ELR (cell line): ENCODE measurements at places on chromosomes 6 and 20.

- DNase-seq, result no peak
These were observed 54.9 kb downstream of the AKAP12 start for GRCh38 chr6:151294561-151295101.

DNA sequence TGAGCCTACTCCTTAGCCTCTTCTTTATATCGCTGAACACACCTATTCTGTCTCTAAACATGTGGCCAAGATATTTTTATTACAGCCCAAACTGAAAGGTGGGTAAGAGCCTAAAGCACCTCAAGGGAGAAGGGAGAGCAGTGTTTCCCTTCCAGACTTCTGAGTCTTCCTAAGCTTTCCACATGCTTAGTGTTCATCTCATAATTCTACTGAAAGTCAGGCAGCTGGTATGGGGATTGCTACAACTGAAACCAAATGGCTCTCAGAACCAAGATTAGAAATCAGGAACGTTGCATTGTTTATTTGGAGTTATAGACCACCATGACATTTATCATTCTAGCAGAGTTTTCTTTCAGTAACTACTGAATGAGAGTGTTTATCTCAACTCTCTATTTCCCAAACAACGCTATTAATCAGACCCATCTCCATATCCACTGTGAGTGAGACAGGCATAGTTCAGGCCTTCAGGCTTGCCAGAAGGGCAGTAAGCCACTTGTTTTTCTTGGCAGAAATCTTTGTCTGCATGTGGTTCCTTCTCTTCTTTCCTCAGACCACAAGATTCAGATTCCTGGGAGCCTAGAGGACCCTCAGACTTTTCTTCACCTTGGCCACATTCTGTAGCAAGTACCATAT is 22.8 kb downstream of the VGLL2 start:
- no peak for DNase-seq

GRCh38 chr20:18775633-18776032 is 38.0 kb upstream of the SCP2D1 start:
- no peak for DNase-seq

- no peak for DNase-seq
These were observed 69.9 kb downstream of the SESN1 start for GRCh38 chr6:109024784-109025183.

DNA sequence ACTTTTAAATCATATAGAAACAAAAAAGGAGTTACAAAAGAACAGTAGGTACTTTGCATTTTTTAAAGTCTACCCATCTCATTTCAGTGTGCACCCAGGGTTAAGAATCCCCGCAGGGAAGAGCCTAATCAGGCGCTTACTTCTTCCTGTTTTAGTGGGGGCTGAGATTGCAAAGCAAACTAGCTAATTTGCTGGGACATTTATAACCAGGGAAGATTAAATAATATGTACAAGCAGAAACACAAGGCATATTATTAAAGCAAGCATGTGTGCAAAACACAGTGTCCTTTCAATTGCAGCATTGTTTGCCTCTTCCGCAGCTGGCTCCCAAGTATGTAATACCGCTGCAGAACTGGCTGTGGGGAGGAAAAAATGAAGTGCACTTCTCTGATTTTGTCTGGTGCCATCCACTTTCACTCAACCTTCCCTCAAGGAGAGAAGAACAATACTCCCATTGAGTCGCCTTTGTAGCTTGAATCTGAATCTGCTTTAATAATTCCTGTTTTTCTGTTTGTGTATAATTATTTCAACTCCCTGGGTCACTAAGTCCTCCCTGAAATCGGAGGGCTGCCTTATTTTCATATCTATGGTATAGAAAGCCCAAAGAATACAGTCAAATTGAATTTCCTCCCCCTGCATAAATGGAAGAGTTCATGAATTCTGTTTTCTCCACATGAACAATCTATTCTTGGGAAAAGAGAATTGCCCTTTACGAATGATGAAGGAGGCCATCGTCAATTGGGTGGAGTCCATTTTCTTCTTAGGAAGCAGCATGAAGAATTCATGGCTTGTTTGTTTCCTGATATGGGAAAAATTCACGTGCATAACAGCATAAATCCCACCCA is 23.3 kb upstream of the BCAS1 start:
- no peak for DNase-seq

- no peak for DNase-seq
These were observed 477.3 kb downstream of the UTRN start for GRCh38 chr6:144762469-144762868.

GRCh38 chr6:73636048-73636447 is 17.7 kb downstream of the SLC17A5 start:
- no peak for DNase-seq

- DNase-seq, result no peak
These were observed 497.5 kb downstream of the UTRN start for GRCh38 chr6:144782634-144783033.

DNA sequence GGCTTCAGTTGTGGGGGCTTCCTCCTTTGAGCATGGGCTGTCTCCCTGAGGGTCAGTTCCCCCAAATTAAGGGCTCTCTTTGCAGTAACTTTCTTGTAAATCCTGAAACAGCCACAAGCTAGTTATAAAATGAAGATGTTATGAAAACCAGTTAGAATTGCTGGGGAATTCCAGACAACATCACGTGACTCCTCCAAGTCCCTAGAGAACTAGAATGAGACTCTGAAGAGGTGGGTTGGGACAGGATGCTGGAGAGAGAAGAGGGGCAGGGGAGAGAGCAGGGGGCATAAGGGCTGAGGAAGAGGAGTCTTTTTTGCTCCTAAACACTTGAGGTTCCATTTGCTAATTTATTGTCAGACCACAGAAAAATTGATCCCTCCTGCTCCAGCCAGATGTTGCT is 380.3 kb downstream of the DHX35 start:
- no peak for DNase-seq

GRCh38 chr20:57620274-57620990 is at the start of gene ZBP1:
Gene ZBP1, minus strand, starts transcription at chr20:57620426. Its CDS starts 131 bp downstream, at chr20:57620295.
- DNase-seq, result no peak

GRCh38 chr6:52503851-52504781 is 72.7 kb downstream of the TRAM2 start:
- peak; percentile 96 for DNase-seq

DNA sequence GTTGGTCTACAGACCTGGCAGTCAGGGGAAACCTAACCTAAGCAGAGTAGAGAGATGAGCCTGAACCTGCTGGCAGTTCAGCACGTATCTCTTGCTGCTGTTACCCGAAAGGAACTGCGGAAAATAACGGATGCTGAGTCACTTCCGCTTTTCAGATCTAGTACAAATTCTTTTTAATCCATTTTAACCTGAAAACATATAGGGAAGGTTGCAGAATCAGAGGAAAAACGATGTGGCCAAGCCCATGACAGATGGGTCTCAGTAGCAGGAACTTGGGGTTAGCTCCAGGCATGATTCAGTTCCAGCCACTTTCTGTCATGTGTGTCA is 351.9 kb upstream of the PRND start:
- DNase-seq, result no peak

GRCh38 chr20:21684671-21685070 is 20.8 kb upstream of the PAX1 start:
- no peak for DNase-seq

DNA sequence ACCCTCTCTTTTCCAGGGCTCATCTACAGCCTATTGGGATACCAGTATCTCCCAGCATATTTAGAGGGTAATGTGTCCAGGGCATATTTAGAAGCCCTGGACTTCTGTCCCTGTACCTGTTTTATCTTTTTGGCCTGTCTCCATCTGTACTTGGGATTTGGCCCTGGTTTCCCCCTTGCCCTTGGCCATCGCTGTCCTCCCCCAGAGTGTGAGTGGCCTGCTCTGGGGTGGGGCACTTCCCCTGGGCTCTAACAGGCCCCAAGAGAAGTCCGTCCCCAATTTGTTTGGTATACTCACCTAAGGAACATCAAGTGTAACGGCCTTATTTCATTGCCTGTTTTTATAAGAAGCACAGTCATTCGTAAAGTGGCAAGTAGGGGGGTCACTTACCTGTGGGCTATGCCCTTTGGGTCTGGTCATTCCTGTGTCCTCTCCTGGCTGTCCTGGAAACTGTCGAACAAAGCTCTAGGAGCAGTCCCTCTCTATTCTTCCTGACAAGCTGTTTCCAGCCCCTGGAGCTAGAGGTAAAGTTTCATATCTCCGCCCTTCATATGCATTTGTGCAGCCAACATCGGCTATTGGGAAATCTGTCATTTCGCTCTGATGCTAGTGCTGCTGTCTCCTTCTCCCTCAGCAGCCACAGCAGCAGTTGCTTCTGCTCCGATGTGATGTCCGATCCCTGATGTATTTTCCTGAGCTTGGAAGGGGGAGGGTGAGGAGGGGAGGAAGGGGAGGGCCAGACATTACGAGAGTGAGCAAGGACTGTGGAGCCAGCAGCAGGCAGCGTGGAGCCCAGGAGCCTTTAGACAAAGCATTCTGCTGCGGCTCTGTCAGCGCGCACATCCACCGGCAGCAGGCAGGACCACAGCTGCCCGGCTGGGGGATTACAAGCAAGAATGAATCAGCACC is 83.4 kb downstream of the TCP11 start:
- DNase-seq, result no peak

DNA sequence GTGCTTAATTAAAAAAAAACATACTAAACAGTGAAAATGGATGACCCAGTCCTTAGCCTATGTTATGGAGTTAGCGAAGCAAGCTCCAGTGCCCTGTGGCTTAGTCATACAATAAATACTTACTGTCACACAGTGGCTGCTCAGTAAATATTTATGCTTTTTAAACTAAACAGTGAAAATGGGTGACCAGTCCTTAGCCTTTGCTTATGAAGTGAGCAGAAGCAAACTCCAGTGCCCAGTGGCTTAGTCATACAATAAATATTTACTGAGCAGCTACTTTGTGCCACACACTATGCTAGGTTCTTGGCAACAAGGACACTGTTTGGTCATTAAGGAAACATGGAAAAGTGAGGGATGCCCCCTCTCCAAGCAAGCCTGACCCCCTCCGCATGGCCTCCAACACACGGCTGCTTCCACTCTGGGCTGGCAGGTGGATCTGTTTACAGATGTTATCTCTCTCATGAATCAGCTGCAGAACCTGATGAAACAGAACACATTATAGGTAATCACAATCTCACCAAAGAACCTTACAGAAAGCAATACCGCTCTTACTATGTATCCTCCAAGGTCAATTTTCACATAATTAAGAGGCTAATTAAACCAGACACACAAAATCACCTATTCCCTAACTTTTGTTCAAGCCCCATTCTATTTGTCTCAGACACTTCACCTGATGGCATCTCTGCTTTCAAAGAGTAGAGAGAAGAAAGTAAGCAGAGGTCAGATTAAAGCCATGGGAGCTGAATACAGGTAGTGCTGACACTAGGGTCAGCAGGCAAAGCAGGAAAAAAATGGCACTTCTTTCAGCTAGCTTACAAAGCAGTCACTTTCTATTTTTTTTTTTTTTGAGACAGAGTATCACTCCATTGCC is 27.3 kb downstream of the CDK5RAP1 start:
- DNase-seq, result peak; percentile 93

DNA sequence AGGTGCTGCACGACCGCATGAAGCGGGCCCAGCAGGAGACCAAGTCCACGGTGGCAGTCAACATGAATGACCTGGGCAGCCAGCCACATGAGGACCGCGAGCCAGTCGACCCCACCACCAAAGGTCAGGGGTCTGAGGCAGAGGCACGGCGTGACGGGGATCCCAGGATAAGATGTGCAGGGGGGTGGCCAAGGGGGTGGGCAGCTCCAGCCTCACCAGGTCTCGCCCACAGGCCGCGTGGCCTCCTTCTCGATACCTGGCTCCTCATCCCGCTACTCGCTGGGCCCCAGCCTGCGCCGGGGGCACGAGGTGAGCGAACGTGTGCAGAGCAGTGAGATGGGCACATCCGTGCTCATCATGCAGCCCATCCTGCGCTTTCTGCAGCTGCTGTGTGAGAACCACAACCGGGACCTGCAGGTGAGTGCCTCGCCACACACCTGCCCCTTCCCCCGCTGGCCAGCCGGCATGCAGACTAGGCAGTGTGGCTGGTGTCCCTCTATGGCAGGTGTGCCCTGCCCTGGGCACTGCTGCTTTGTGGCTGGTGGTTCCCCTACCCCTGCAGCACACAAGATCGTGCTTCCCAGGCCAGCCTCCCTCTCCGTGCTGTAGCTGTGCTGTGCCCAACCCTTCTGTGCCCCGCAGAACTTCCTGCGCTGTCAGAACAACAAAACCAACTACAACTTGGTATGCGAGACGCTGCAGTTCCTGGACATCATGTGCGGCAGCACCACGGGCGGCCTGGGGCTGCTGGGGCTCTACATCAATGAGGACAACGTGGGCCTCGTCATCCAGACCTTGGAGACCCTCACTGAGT is 25.9 kb downstream of the UQCC2 start:
- no peak for DNase-seq

GRCh38 chr6:44189257-44189656 is 27.5 kb upstream of the MYMX start:
- no peak for DNase-seq

DNA sequence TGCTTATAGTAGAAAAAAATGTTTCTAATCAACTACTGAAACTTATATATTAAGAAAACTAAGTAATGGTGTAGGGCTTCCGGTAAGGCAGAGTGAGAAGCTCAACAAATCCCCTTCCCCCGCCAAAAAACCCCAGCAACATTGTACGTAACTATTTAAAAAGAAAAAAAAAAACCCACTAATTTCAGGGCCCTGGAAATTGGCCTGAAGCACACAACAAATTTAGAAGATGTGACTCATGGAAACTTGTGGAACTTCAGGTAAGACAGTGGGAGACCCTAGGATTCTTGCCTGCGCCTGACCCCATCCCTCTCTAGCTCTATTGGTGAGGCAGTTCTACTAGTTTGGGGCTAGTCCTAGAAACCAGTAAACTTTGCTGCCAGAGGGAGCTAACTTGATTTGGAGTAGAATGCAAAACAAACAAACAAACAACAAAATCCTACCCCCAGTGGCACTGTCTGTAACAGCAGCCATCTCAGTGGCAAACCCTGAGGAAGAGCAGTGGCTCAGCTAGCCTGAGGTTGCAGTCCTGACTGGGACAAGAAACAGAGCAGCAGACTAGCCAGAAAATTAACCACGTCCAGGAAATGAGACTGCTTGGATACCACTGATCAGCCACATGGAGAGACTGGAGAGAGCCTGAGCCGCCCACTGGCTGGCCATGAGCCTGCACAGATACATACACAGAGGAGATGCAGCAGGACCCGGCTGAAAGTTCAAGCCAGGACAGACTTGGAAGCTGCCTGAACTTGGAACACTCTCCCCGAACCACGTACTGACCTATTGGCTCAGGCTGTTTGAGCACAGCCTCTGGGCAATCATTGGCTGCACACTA is 135.1 kb downstream of the TBXT start:
- peak; percentile 85 for DNase-seq

- DNase-seq, result no peak
These were observed 167.5 kb downstream of the VEGFA start for GRCh38 chr6:43937236-43938177.

GRCh38 chr6:19391926-19392325 is 445.2 kb upstream of the ID4 start:
- peak; percentile 38 for DNase-seq

- no peak for DNase-seq
These were observed 288.0 kb upstream of the TSHZ2 start for GRCh38 chr20:52684176-52684575.
